Activated CD4-positive, alpha-beta T cell treated with anti-CD3 and anti-CD28 coated beads, Interleukin-2, amount 50 U/mL, for 48 hours (primary cell): ENCODE measurements at places on chromosomes 7 and 10.

- DNase-seq = no peak
These were observed 20.7 kb downstream of the MET start for GRCh38 chr7:116692401-116693308.

GRCh38 chr7:2403718-2404648, 572 bp downstream of the CHST12 start:
- peak; percentile 37 for DNase-seq

DNA sequence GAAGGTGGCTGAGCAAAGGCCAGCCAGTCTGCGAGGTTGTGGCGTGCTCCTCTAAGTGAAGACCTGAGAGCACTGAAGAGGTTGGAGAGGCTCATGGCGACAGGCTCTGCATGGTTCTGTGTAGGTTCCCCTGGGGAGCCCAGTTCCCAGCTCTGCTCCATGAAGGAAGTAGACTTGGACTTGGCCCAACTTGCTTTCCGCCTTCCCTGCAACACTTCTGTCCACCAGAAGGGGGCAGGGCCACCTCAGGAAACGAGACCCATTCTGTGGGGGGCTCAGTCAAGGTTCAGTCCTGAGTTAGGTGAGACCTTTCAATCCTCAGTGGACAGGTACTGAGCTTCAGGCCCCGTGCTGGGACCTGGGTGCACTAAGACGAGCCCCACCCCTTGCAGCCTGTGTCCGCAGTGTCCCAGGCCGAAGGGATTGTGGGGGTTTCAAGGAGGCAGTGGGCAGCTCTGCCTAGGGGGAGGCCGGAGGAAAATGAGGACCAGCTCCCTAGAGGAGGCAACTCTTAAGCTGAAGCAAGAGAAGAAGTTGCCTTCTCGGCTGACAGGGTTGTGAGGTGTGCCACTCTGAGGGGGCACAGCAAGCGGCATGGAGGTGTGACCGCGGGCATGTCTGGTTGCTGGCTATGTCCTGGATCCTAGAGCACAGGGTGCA, 15.0 kb upstream of the PCBD1 start:
- peak; percentile 42 for DNase-seq

DNA sequence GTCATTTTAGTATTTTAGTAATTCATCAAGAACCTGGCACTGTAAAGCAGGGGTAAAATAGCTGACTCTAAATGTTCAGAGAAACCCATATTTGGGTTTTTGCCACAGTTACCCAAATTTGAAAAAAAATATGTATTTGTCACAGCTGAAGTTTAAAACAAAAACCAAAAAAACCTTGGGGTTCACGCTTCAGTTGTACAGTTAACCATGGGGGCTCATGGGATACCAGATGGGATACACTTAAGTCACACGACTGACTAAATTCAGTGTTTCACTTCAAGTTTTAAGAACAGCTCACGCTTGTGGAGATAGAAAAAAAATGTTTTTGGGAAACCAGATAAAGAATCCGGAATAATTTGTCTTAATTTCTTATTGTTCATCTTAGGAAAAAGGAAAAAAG, 2.1 kb downstream of the ARL3 start:
- DNase-seq = no peak

DNA sequence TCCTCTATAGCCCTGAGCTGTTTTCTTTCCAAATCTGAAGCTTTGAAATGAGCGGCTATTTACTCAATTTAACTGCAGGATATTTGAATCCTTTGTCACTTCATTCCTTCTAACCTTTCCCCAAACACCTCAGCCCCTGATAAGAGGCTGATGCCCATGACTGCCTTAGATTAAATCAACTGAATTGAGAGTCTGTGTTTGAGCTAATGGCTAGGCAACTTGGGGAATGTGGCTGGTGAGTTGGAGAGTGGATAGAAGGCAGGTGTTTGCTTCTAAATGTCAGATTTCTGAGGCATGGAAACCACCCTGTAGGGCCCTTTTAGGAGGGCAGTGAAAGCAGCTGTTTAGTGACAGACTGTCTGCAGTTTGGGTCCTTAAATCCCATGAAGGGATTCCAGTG, 759.9 kb downstream of the LRMDA start:
- no peak for DNase-seq

DNA sequence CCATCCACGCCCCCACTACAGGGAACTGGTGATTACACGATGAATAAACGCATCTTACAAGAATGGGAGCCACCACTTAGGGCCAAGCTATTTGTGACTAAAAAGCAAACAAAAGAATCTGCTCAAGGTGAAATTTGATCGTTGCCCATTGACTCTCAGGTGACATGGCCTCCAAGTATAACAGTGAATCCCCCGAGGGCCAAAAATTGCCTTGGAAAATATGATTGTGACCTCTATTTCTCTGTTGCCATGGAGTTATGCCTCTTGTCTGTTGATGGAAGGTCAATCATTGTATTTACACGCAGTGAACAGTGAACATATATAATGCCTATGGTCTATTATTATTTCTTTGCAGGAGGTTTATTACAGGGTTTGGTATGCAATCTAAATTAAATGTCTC, 282.3 kb downstream of the KLF6 start:
- no peak for DNase-seq

- DNase-seq = no peak
These were observed 47.2 kb downstream of the NEURL1 start for GRCh38 chr10:103540722-103541121.

DNA sequence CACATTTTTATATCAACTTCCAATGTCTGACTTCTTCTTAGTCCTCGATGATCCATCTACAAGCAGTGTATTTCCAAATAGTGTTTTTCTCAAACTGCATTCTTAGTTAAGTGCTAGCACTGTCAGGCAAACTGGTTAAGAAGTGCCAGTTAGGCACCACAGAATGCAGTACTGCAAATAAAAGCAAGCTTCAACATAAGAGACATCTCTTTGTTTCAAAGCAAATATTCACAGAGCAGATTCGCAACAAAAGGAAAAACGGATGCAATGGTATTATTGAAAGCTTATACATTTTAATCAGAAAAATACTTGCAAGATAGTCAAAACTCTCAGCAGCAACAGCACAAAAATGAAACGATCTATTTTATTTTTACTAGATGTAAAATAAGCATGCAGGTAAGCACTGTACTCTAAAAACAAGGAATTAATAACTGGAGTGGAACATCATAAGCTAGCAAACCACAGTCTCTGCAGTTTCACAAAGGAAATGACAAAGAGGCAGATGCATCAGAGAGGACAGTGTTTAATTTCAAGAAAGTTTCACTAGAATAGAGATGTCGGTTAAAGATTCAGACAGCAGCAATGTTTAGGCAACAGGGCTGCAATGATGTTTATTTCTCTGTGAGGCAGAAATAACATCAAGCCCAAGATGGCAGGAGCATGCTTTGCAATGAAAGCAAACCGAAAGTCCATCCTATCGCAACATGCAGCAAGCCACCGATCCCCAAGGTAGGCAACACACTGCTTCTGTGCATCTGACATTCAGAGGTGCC, 82.0 kb downstream of the FGFR2 start:
- DNase-seq = no peak

GRCh38 chr10:14010101-14010558, 320.6 kb downstream of the FRMD4A start:
- DNase-seq = no peak

DNA sequence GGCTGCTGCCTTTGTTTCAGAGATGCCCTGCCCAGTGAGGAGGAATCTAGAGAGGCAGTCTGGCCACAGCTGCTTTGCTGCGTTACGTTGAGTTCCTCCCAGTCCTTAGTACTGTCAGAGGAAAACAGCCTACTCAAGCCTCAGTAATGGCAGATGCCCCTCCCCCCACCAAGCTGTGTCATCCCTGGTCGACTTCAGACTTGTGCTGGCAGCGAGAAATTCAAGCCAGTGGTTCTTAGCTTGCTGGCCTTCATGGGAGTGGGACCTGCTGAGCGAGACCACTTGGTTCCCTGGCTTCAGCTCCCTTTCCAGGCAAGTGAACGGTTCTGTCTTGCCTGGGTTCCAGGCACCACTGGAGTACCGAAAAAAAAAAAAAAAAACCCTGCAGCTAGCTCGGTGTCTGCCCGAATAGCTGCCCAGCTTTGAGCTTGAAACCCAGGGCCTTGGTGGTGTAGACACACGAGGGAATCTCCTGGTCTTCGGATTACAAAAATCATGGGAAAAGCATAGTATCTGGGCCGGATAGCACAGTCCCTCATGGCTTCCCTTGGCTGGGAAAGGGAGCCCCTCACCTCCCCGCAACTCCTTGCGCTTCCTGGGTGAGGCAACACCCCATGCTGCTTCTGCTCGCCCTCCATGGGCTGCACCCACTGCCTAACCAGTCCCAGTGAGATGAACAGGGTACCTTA, 9.1 kb downstream of the SDHAF3 start:
- DNase-seq = no peak

GRCh38 chr10:102408728-102409603, 9.6 kb downstream of the PSD start:
- DNase-seq = peak; percentile 84

DNA sequence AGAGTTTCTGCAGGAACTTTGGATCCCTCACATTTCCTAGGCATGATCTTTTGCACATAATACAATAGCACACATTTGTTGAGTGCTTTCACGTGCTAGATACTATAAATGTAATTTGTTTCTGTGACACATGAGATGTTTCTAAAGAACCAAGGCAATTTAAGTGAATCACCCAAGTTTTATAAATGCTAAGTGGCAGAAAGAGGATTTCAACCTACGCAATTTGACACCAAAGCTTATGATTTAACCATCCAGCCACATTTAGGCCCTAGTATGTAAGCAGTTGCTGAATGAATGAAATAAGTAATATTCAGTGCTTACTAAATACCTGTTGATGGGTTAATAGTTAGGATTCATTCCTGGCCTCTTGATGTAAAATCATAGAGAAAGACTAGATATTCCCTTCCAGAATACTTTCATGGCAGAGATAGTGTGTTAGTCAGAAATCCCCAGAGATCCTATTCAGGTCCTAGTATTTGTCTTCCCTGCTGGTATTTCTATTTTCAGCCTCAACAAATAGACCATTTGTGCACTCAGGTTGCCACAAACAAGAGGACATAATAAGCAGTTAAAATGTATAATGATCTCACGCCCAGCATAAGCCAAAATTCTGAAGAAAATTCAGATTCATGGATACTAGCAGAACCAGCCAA, 572.6 kb downstream of the IPMK start:
- no peak for DNase-seq

DNA sequence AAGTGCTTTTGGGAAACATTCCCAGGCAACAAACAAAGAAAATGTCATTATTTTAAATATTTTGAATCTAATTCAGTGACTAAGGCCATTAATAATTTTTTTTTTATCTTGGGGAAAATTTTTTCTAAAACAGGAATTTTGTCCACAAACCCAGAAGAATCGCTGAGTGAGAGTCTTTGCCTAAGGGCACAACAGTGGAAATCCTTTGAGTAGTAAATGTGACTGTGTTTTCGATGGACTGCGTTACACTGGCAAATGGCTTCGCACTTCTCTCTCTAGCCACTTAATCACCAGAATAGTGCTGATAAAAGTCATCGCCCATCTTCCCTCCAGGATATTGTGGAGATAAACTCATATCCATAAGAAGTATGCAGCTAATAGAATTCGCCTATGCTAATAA, 430.3 kb upstream of the AKR1E2 start:
- no peak for DNase-seq

GRCh38 chr10:103232131-103232673, 13.5 kb upstream of the RPEL1 start:
- no peak for DNase-seq

- DNase-seq = no peak
These were observed 19.1 kb downstream of the SKIDA1 start for GRCh38 chr10:21506351-21506750.

DNA sequence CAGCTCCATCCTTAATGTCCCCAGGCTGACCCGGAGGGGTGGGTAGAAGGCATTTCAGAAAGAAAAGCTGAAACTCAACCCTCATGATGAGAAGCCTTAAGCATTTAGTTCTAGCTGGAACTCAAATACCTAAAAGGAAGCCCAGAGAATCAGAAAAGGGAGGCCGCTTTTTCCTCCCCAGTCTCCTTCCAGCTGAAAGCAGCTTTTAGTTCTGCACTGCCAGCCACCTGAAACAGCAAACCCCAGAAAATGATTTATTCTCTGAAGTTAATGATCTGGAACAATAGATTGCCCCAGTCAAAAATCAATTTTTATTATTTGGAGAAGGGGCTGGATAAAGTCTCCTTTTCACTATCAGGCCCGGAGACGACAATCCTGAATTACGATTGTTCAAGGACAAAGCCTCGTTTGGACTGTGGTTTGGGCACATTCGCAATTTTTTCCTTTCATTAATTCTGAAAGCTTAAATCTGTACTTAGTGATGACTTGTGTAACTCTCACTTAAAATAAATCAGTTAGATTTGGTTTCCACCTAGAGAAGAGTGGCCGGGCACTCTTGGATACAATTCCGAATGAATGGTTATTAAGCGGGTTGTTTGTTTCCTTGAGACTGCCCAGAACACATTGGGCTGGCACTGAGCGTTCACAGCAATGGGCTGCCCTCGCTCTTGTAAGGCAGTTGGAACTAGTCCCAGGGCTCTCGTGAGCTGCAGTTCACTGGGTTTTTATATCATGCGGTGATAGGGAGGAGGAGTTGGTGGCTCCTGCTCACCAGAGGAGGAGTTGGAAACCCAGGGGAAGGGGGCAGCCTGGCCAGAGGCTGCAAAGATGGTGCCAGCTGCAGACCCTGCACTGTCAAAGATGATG, 262.2 kb downstream of the CCSER2 start:
- no peak for DNase-seq

DNA sequence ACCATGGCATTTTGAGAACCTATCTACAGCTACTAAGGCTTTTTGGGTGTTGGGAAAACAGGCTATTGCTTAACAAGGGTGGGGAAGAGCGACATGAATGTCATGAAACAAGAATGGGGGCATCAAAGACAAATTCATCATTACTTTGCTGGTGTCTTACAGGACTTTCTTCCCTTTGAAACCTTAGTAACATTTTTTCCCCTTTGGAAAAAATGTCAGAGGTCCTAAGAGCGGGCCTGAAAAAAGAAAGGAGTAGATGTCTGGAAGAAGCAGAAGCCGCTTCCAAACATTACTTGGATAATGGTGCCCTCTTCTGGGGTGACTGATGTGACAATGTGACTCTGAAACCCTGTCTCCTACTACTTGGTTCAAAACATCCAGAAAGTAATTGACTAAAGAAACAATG, 3.8 kb upstream of the DDX50 start:
- peak; percentile 39 for DNase-seq

GRCh38 chr10:11359869-11360268, 251.6 kb downstream of the USP6NL start:
- DNase-seq = no peak

GRCh38 chr7:26370011-26370410, 78.3 kb downstream of the SNX10 start:
- no peak for DNase-seq

GRCh38 chr7:106017657-106018056, 54.6 kb downstream of the CDHR3 start:
- no peak for DNase-seq

DNA sequence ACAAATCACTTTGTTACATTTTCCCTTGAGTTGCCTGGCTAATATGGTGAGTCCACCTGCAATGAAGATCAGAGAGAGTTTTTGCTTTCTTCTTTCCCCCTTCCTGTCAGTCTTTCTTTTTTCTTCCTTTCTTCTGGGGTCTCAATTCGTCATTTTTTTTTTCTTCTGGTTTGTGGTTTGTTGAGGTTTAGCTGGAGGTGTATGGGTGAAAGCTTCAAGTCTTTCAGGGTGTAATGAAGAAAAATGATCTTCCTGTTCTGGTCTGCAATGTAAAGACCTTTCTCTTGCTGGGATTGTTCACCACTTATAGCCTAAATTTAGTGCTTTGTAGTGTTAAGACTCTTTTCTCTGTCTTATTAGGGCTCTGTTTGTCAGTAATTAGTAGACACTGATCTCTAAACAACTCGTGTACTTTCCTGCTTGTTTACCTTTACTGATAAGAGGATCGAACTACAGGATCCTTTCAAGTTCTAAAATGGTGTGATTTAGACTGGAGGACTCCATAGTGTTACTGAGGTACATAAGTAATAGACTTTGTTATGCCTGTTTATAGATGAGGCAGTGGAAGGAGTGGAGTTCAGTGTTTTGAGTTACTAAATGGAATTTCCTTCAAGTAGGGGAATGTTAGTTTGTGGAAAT, 129.1 kb downstream of the SUGCT start:
- no peak for DNase-seq
